ENCODE measurements at places on chromosomes 5 and 9. TPM values are rescaled to one million over a fixed set of nuclear protein-coding genes. Genes with fewer than 3 reads are reported as not detected.

ARHGEF28 gene
- total RNA-seq: 26.2 TPM

BTNL3 gene
- not detected for total RNA-seq

GRCh38 chr5:147949711-147950573 lies 43.6 kb upstream of the C5orf46 start:
- peak; percentile 63 for DNase-seq

CD72 gene
- 1.9 TPM for total RNA-seq

GRCh38 chr9:16046713-16047112 lies 493.9 kb downstream of the CCDC171 start:
- DNase-seq: no peak

HINT2 gene
- 24.9 TPM for total RNA-seq

GRCh38 chr5:104223885-104224773 lies 661.5 kb upstream of the NUDT12 start:
- no peak for DNase-seq

TNFSF8 gene
- not detected for total RNA-seq

TAF11L10 gene
- total RNA-seq: not detected

GRCh38 chr5:133806847-133807246 lies 161.6 kb downstream of the C5orf15 start:
- DNase-seq: no peak
